HCEC 1CT (cell line): ENCODE measurements at places on chromosomes 11 and 22.

GRCh38 chr11:60005360-60005759 is 11.6 kb upstream of the OOSP4B start:
- no peak for DNase-seq

DNA sequence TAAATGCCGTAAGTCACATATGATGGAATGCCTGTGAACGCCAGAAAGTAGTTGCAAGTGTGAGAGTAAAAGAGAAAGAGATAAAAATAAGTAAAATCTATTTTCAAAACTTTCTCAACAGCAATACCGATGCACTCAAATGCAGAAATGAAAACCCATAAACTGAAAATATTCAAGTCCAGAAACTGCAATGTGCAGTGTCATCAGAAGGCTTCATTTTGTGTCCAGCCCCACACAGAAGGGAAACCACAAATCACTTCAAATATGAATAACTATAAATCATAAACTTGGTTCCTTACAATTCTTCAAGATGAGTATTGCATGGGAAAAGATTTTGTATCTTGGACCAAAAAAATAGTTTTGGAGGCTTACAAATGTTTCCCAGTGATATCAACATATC is 375.2 kb upstream of the ANO5 start:
- no peak for DNase-seq

- no peak for DNase-seq
Measured at GRCh38 chr11:132318421-132319157, 948.2 kb downstream of the NTM start.

GRCh38 chr11:69938206-69938605 is 119.0 kb upstream of the FGF3 start:
- DNase-seq, result no peak

DNA sequence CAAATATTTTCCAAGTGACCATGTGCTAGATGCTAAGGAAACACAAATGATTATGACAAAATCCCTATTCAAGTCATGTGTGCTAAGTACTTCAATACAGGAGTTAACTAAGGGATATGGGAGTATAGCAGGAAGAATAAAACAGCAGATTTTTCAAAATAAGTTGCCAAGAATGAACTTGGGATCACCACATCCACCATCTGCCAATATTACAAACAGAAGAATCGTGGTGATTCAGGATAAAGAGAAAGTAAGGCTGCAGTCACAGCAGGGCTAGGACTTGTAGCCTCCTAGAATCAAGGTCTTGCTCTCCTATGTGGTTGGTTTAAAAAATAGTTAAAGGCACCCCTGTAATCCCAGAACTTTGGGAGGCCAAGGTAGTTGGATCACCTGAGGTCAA is 34.3 kb downstream of the MRTFA start:
- DNase-seq, result no peak

GRCh38 chr11:112320668-112321067 is 60.0 kb upstream of the PLET1 start:
- DNase-seq, result peak; percentile 57

DNA sequence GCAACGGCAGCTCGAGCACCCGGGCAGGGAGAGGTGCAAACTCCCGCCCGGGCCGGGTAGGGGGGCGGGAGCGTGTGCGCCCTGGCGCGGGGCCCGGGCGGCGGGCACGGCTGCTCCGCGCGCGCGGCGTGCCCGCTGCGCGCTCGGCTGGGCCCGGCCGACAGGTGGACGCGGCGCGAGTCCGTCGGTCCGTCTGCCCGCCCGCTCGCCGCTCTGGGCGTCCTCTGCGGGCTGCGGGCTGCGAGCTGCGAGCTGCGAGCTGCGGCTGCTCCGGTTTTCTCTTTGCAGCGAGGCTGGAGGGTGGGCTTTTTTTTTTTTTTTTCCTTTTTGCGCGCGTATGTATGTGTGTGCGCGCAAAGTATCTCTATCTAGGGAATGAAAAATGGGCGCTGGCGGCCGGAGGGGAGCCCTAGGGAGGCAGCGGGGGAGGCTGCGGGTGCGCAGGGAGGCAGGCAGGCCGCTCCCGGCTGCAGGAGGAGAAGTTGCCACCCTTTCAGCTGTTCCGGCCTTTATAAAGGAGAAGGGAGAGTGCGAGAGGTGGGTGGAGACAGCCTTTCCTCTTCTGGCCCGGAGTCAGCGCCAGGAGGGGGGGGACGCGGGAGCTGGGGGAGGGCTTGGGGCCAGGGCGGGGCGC is at the start of gene PDGFB:
PDGFB (minus strand) TSS at position 487 of the 634 bp plus-strand sequence. CDS start 1,019 bp downstream, outside the sequence.
- DNase-seq, result no peak

DNA sequence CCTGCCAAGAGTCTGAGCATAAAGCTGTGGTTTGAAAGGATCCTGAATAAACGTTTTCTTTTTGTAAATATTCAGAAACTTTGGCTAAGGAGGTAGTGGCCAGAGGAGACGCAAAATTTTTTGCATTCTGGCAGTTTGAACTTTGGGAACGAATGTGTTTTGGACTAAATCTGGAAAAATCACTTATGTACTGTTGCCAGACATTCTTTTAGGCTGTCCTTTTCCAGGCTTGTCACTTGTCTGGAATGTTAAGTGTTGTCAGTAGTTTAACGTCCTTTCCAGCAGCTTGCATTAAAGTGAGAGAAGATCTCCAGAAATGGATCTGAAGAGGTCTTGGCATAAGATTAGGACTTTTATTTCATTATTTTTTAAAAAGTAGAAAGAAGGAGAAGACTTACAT is 18.5 kb downstream of the SPECC1L start:
- DNase-seq, result peak; percentile 75

GRCh38 chr11:58334708-58335107 is 24.2 kb downstream of the OR5B17 start:
- peak; percentile 94 for DNase-seq

- no peak for DNase-seq
Measured at GRCh38 chr11:121672630-121673487, 220.1 kb upstream of the SORL1-AS1 start.
